ENCODE measurements at places on chromosomes 11 and 22.

- no peak for DNase-seq
Measured at GRCh38 chr11:1481861-1482441, 4.6 kb downstream of the MOB2 start.

DNA sequence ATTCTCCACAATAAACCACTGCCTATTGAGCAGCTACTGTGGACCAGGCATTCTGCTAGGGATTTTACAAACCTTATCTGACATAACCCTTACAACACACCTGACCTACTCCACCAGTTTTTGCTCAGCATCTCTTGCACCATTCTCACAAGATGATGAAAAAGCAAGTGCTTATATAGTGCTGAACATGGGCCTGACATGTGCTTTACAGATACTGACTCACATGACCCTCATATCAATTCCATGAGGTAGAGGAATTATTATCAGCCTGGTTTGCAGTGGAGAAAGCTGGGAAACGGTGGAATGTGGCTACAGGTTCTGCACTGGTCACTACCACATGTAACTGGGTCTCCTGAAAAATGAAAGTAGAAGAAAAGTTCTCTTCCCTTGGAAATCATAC, 37.5 kb upstream of the PANX1 start:
- DNase-seq, result no peak

GRCh38 chr11:83815736-83816135, 529.6 kb upstream of the CCDC90B start:
- DNase-seq, result no peak

GRCh38 chr11:75450236-75450635, 17.2 kb upstream of the KLHL35 start:
- no peak for DNase-seq

- DNase-seq, result no peak
Measured at GRCh38 chr11:124762624-124763155, 600 bp upstream of the ESAM start.

GRCh38 chr11:19712281-19713195, at the start of gene NAV2:
TSS of gene NAV2 (plus strand) at chr11:19712837. CDS start at chr11:19713696, 859 bp downstream.
- peak; percentile 97 for DNase-seq

DNA sequence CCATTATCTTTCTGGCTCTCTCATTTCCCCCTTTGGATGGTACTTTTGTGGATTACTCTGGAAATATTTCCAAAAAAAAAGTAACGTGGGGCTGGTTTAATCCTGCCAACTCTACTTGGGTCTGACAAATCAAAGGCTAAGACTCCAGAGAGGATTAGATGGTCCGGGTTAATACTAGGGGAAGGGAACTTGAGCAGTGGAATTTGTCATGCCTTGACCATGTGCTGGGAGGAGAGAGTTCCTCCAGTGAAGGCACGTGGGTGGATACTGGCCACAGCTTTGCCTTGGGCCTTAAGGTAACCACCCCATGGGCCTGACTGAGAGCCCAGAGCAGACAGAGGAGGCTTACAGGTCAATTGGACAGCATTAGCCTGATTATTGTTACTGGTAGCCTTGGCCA, 120.3 kb downstream of the NAV2 start:
- DNase-seq, result no peak

DNA sequence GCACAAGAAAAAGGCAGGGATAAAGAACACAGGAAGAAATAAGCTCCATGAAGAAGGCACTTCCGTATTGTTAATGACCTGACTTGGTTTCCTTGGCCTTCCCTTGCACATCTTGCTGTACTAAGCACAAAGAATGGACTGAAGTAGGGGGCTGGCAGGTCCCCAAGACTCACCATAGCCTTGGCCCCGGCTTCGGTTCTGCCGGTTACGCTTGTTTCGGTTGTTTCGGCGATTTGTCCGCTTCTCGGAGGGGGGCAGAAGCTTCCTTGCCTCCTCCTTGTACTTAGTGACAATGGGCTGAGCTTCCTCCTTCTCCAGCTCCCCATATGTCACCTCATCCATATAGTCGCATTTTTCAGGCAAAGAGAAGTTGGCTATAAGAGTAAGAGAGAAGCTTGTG, 9.3 kb downstream of the GNG3 start:
- no peak for DNase-seq

DNA sequence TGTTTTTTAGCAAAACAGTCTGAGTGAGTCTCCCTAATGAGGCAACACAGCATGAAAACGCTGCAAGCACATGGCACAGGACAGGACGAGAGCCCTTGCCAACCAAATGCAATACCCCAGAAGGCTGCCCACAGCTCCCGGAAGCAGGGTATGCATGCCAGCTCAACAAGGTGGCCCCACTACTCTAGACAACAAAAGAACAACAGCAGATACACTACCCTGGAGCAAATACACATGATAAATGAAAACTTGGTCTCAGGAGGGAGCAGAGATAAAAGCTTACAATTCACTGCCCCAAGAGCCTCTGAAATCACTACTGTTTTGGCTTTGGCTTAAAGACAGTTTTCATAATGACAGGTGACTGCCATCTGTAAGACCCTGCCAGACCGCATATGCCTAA, 785.4 kb upstream of the API5 start:
- DNase-seq, result peak; percentile 42

- no peak for DNase-seq
Measured at GRCh38 chr22:49638788-49639187, 188.9 kb downstream of the BRD1 start.

DNA sequence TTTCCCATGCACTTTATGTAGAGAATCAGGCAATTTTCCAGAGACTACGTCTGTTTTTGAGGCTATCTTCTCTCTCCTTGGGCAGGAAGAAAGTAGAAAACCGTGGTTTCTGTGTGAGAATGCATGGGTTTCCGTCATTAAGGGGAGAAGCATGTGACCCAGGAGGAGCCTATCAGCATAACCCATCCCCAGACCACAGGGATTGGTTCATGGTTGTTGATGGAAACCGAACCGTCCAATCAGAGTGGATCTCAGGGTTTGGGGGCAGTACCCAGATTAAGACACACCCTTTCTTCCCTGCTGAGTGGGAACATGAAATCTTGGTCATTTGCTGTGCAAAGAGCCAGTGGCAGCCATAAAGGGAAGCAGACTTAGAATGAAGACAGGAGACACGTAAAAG, 517.8 kb downstream of the MN1 start:
- no peak for DNase-seq

- no peak for DNase-seq
Measured at GRCh38 chr11:14007566-14007965, 45.0 kb downstream of the SPON1 start.

GRCh38 chr11:28090052-28090749, 17.8 kb downstream of the KIF18A start:
- DNase-seq, result no peak

- DNase-seq, result no peak
Measured at GRCh38 chr11:130779943-130780342, 136.3 kb downstream of the SNX19 start.

GRCh38 chr11:73194593-73194992, 23.5 kb upstream of the P2RY2 start:
- DNase-seq, result no peak

GRCh38 chr22:17705951-17706900, 67.7 kb downstream of the BCL2L13 start:
- no peak for DNase-seq

DNA sequence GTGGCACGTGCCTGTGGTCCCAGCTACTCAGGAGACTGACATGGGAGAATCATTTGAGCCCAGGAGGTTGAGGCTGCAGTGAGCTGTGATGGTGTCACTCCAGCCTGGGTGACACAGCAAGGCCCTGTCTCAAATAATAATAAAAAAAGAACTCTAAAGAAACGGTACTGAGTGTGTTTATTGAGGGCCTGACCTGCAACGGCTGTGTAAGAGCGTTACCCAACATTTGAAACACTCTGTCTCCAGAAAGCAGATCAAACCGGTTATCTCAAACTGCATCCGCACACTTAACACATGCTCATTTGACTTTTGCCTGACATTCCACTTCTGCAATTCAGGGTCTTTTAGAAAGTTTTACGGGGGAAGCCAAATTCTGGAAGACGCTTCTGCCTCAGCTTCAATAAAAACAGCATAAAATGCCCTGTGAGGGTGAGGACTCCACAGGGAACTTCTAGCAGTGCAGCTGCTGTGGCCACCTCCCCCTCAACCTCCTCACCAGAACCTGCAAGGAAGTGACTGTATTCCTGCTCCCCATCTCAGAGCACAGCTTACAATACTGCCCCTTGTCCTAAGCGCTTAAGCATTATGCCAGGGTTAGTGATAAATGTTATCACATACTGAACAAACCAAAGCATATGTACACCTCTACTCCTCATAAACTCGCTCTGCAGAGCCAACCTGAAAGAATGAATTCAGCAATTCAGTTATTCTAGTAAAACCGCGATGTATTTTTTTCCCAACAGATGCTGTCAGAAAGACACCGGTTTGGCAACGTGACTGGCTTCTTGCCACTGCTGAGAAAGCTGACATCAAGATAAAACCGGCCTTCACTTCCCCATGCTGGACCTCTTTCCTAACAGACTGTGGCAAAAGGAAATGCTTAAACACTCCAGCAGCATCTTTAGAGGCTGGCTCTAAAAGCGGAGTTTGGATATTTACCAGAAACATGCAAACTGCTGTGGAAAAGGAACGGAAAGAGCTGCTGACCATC, 52.2 kb downstream of the PRDM10 start:
- DNase-seq, result no peak

GRCh38 chr11:43504316-43504950, 145.7 kb downstream of the TTC17 start:
- peak; percentile 45 for DNase-seq

DNA sequence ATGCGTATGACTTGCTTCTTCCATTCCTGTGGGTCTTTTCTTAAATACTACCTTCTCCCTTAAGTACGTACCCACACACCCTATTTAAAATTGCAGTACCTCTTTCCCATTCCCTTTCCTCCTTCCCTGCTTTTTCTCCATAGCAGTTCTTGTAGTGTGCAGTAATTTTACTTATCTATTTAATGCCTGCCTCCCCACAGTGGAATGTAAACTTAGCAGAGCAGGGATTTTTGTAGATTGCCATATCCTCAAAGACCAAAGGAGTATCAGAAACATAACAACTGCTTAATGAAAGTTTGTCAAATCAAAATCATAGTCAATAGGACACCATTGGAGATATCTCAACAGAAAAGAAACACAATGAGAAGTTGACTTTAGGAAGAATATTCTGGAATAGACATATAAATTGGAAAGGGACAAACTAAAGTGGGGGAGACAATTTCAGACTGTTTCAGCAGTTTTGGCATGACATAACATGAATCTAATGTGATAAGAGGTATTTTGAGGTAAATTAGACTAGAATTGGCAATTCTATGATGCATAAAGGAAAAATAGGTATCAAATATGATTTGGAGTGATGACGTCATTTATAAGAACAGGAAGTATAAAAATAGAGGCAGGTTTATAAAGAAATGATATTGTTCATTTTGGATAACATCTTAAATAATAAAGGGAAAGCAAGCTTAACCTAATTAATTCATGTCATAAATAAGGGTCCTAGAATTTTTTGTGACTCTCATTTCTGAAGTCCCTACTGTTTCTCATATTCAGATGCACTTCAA, 188.4 kb downstream of the SOX6 start:
- DNase-seq, result no peak

- DNase-seq, result no peak
Measured at GRCh38 chr11:32830413-32830738, 649 bp downstream of the PRRG4 start.

DNA sequence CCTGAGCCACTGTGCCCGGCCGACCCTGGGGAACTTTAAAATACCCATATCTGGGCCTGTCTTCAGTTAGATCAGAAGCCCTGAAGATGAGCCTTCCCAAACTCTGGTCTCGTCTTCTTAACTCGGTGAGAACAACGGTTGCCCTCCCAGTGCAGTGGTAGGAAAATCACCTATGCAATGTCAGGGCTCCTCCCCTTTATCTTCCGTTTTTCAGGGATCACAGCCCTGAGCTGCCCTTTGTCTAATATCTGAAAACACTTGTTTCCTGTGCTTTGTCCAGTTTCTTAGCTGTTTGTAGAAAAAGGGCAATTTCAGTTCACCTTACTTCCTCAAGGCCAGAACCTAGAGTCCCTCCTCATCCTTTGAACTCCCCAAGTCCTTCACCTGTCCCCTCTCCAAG, 9.4 kb downstream of the DRAP1 start:
- no peak for DNase-seq

- no peak for DNase-seq
Measured at GRCh38 chr11:98409069-98409468, 611.7 kb upstream of the CNTN5 start.

- no peak for DNase-seq
Measured at GRCh38 chr11:44620328-44620725, 54.9 kb downstream of the CD82 start.

DNA sequence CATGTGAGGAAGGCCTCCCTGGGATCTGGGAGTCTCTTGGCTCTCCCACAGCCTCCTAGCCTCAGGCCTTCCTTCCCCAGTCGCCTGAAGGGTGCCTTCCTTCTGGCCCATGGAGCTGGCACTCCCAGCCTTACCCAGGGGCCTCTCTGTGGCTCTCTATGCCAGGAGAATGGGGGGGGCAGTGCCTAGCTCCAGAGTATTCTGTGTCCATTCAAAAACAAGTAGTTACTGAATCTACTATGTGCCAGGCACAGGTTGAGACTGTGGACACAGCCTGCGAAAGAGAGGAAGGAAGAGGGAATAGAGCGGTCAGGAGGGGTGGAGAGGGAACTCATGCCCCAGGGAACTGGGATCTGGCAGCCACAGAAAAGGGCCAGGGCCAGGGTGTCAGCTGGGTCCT, 2.7 kb upstream of the PLA2G3 start:
- no peak for DNase-seq

DNA sequence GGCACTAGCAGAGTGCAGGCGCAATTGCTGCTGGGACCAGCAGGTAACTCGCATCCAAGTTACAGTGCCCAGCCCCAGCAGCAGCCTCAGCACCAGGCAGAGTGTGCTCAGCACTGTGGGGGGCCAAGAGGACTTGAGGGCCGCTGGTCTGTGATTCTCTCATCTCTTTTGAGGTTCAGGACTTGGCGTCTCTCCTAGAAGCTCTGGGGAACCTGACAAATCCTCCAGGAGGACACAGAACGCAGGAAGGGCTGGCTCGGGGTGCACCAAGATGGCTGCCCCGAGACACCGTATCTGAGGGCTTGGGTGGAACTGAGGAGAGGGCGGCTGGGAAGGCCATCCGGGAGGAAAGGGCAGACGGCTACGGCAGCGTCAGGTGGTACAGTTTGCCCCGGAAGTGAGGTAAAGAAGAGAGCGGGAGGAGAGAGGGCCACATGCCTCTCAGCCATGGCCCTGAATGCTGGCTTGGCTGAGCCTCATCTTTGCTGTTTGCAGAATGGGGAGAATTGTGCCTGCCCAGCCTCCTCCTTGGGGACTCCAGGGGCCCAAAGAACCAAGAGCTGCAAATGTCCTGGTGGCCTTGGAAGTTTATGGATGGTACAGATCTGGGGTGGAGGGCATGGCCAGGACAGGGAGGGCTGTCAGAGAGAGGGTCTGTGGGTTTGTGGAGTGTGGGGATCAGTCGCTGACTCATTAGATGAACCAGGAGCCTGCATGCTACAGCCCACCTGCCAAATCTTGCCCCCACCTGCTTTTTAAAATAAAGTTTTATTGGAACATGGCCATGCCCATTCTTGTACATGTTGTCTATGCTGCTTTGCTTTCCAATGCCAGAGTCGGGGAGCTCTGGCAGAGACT, 78.0 kb downstream of the MYEOV start:
- no peak for DNase-seq

GRCh38 chr11:29129844-29130243, 887.0 kb downstream of the KCNA4 start:
- no peak for DNase-seq

GRCh38 chr11:91921974-91922373, 302.6 kb upstream of the FAT3 start:
- DNase-seq, result no peak
